ENCODE measurements at places on chromosomes 11 and 22. TPM values are rescaled to one million over a fixed set of nuclear protein-coding genes. Genes with fewer than 3 reads are reported as not detected.

- H3K4me1 ChIP-seq = no peaks in the 10 kb centered on the region
- no peak for DNase-seq
- no peaks in the 10 kb centered on the region for H3K27me3 ChIP-seq
- H3K27ac ChIP-seq = no peak overlapping the region
- no peak overlapping the region for H3K4me3 ChIP-seq
Measured at GRCh38 chr11:99640671-99641070, 619.9 kb downstream of the CNTN5 start.

SAA4 gene
- total RNA-seq = not detected

DNA sequence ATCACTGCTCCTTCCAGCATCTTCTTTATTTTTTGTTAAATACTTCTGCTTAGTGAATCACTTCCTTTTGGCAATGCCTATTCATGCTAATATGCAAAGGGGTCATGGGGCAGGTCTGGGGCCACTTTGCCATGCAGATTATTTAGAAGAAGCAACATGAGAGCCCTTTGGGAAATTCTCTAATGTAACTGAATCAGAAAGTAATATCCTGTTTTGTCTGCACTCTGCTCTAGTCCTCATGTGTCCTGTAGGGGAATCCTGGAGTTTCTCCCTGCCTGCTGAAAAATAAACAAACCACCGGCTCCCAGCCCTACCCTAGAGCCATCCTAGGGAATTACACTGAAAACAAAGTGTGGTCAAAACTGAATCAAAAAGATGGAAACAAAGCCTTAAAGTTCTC, 176.5 kb upstream of the POU2AF2 start:
- no peaks in the 10 kb centered on the region for H3K27me3 ChIP-seq
- H3K36me3 ChIP-seq = no peaks in the 10 kb centered on the region
- DNase-seq = no peak
- no peak overlapping the region for H3K4me3 ChIP-seq
- H3K4me1 ChIP-seq = no peaks in the 10 kb centered on the region
- H3K27ac ChIP-seq = no peak overlapping the region

GRCh38 chr22:44425694-44426045, 72.4 kb downstream of the RTL6 start:
- DNase-seq = no peak
- no peaks in the 10 kb centered on the region for H3K27me3 ChIP-seq
- no peaks in the 10 kb centered on the region for H3K36me3 ChIP-seq

GRCh38 chr11:93493252-93493897, 49.8 kb downstream of the SMCO4 start:
- peaks cover 40% of the 10 kb centered on the region for H3K27me3 ChIP-seq
- no peak overlapping the region for H3K27ac ChIP-seq
- H3K4me3 ChIP-seq = no peak overlapping the region
- H3K36me3 ChIP-seq = peaks cover 6% of the 10 kb centered on the region

DNA sequence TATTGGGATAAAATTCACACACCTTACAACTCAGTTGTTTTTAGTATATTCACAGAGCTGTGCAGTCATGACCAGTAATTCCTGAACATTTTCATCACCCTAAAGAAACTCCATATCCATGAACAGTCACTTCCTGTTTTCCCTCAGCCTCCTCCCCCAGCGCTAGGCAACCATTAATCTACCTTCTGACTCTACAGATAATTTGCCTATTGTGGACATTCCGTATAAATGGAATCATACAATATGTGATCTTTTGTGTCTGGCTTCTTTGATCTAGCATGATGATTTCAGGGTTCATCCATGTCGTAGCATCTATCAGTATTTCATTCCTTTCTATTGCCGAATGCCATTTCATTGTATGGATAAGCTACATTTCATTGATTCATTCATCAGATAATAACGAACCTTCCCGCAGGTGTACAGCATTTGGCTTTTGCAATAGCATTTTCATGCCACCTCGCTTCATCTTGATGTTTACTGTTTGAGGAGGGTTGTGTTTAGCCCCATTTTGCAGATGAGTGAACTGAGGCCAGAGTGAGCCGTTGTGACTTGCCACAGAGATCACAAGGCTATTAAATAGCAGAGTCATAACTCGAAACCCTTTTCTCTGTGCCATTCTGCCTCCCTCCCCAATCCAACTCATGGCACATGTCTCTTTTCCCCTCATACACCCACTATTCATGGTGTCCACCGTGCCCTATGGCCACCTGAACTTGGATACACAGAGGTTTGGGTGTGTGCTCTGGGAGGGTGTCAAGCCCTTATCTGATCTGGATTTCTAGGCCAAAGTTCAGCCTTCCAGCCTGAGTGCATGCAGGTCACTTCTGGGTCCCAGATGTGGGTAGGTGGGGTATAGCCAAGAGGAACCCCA, 11.1 kb upstream of the MYH9 start:
- H3K27ac ChIP-seq = no peak overlapping the region
- peaks cover 3% of the 10 kb centered on the region for H3K36me3 ChIP-seq
- DNase-seq = no peak
- H3K27me3 ChIP-seq = no peaks in the 10 kb centered on the region
- H3K4me1 ChIP-seq = peaks cover 16% of the 10 kb centered on the region
- no peak overlapping the region for H3K4me3 ChIP-seq

DNA sequence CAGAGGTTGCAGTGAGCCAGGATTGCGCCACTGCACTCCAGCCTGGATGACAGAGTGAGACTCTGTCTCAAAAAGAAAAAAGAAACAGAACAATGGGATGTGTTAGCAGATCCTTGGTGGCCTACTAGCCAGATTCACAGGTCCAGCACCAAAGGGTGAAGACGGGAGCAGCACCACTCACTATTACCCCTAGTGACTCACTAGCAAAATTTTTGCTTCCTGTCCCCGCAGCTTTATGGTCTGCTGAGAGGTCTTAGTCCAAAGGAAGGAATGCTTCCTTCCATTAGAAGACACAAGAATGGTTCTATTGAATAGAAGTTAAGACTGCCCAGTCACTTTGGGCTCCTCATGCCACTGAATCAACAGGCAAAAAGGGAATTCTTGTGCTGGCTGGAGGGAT, 35.9 kb upstream of the NUP50 start:
- peaks cover 6% of the 10 kb centered on the region for H3K36me3 ChIP-seq
- DNase-seq = no peak
- peaks cover 16% of the 10 kb centered on the region for H3K27me3 ChIP-seq
- no peak overlapping the region for H3K4me3 ChIP-seq

- no peak for DNase-seq
- peak overlapping the region; percentile 63 for H3K27ac ChIP-seq
- H3K36me3 ChIP-seq = no peaks in the 10 kb centered on the region
- H3K27me3 ChIP-seq = peaks cover 3% of the 10 kb centered on the region
Measured at GRCh38 chr11:57343825-57344224, 5.7 kb downstream of the P2RX3 start.

- H3K27me3 ChIP-seq = no peaks in the 10 kb centered on the region
- H3K4me1 ChIP-seq = peaks cover 8% of the 10 kb centered on the region
- H3K27ac ChIP-seq = peak overlapping the region; percentile 58
- DNase-seq = no peak
- H3K36me3 ChIP-seq = no peaks in the 10 kb centered on the region
Measured at GRCh38 chr11:61883327-61883726, 8.0 kb downstream of the FADS3 start.

EIF4ENIF1 gene
- total RNA-seq = 38.8 TPM

GRCh38 chr22:42041784-42042183, 28.8 kb downstream of the NAGA start:
- DNase-seq = no peak
- H3K36me3 ChIP-seq = no peaks in the 10 kb centered on the region
- H3K27me3 ChIP-seq = peaks cover 5% of the 10 kb centered on the region
- no peak overlapping the region for H3K4me3 ChIP-seq

GRCh38 chr11:789943-790342, at the start of gene CEND1:
Gene CEND1 (minus strand): TSS chr11:790090. CDS start chr11:788576, 1,514 bp downstream.
- no peak for DNase-seq
- H3K36me3 ChIP-seq = no peaks in the 10 kb centered on the region
- no peak within 1 kb of the TSS for H3K27ac ChIP-seq

- no peaks in the 10 kb centered on the region for H3K36me3 ChIP-seq
- no peak overlapping the region for H3K4me3 ChIP-seq
- H3K27ac ChIP-seq = no peak overlapping the region
Measured at GRCh38 chr11:63558459-63559157, 4.6 kb downstream of the PLAAT2 start.

- H3K4me3 ChIP-seq = no peak overlapping the region
- H3K27ac ChIP-seq = peak overlapping the region; percentile 50
- no peak for DNase-seq
- no peaks in the 10 kb centered on the region for H3K27me3 ChIP-seq
- no peaks in the 10 kb centered on the region for H3K36me3 ChIP-seq
- H3K4me1 ChIP-seq = peaks cover 7% of the 10 kb centered on the region
Measured at GRCh38 chr22:23389271-23390071, 190.6 kb downstream of the IGLL1 start.

DNA sequence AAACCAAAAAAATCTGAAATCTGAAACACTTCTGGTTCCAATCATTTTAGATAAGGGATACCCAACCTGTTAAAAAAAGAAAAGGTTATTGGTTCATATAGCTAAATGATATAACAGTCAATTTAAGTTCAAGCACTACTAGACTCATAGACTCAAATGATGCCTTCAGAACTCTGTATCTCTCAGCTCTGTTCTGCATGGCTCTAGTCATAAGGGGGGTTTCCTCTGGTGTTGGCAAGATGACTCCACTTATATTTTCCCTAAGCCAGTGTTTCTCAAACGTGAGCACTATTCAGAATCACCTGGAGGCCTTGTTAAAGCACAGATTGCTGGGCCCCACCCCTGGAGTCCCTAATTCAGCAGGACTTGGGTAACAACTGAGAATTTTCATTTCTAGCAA, 11.5 kb upstream of the RRAS2 start:
- no peaks in the 10 kb centered on the region for H3K4me1 ChIP-seq
- H3K27me3 ChIP-seq = peaks cover 2% of the 10 kb centered on the region
- DNase-seq = no peak

LUZP2 gene
- 6.5 TPM for total RNA-seq

GRCh38 chr22:25651332-25652085, 87.0 kb downstream of the GRK3 start:
- H3K27ac ChIP-seq = no peak overlapping the region
- peaks cover 5% of the 10 kb centered on the region for H3K36me3 ChIP-seq
- DNase-seq = no peak
- H3K27me3 ChIP-seq = no peaks in the 10 kb centered on the region
- no peak overlapping the region for H3K4me3 ChIP-seq
- no peaks in the 10 kb centered on the region for H3K4me1 ChIP-seq

DNA sequence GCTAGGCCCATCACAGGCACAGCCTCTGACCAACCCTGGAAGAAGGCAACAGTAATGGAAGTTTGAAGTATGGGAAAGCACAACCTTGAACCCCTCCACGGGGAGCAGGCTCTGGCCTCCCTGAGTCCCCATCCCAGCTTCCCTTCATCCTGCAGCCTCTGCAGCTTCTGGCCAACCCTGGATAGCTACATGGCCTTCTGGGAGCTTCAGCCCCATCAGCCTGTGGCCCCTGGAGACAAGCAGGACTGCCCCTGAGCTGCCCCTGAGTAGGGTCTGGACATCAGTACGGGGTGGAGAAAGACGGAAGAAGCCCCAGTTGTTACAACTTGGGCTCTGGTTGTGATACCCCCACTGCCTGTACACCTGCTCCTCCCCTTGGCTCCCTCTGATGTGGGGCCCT, 113.8 kb upstream of the CD82 start:
- no peak overlapping the region for H3K27ac ChIP-seq
- H3K4me3 ChIP-seq = no peak overlapping the region
- no peaks in the 10 kb centered on the region for H3K36me3 ChIP-seq
- DNase-seq = no peak
- H3K27me3 ChIP-seq = peaks cover 13% of the 10 kb centered on the region

DNA sequence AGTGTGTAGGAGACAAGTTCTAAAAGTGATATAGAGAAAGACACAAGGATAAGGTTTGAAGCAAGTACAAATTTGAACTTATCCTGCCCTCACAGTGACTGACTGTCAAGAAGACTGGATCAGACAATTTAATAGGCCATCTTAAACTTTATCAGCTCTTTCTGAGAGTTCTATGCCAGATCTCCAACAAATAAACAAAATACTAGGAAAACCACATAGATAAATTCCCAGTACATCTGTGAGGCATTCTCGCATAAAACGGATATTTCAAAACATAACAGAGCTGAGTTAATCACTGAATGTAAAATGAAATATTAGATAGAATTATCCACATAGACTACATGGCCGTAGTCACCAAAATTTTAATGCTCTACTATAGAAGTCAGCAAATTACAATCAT, 120.9 kb upstream of the LUZP2 start:
- no peaks in the 10 kb centered on the region for H3K27me3 ChIP-seq
- DNase-seq = no peak
- H3K4me1 ChIP-seq = no peaks in the 10 kb centered on the region
- no peak overlapping the region for H3K27ac ChIP-seq
- H3K36me3 ChIP-seq = no peaks in the 10 kb centered on the region

PYGM gene
- total RNA-seq = 2.0 TPM

DNA sequence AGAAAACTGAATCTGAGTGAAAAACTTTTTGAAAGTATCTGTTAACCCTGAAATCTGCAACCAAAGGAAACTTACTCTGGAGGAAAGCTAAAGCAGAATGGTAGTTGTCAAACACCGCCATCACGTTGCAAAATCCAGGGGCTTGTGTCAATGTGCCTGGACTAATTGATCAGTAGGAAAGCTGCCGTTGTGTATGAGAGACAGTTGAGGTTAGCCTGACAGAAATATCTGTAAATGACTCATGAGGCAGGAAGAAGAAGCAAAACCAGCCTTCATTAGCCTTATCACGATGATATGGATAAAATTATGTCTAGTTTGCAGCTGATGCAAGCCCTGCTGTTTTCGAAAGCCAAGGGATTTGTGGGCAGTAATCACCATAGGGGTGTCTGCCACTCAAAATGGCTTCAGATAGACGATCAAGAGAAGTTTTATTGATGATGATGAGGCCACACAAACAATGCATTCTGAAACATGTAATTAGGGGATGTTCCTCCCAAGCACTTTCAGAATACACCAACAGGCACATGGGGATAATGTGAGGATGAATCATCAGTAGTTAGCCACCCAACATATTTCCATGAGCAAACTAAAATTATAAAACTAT, 8.9 kb downstream of the SCGB1A1 start:
- peaks cover 47% of the 10 kb centered on the region for H3K4me1 ChIP-seq
- H3K27ac ChIP-seq = peak overlapping the region; percentile 82
- no peak for DNase-seq
- no peaks in the 10 kb centered on the region for H3K36me3 ChIP-seq

GRCh38 chr11:33021501-33021900, 5.8 kb downstream of the DEPDC7 start:
- peaks cover 31% of the 10 kb centered on the region for H3K27me3 ChIP-seq
- DNase-seq = no peak
- H3K36me3 ChIP-seq = no peaks in the 10 kb centered on the region
- H3K4me1 ChIP-seq = peaks cover 11% of the 10 kb centered on the region

- no peaks in the 10 kb centered on the region for H3K27me3 ChIP-seq
- H3K4me1 ChIP-seq = no peaks in the 10 kb centered on the region
- no peak overlapping the region for H3K4me3 ChIP-seq
- H3K36me3 ChIP-seq = no peaks in the 10 kb centered on the region
Measured at GRCh38 chr11:40321537-40321936, 1137.9 kb downstream of the LRRC4C start.

Measured in type B pancreatic cell (in vitro differentiated cells).